ENCODE measurements at places on chromosomes 12 and 14.

GRCh38 chr14:101858791-101859537 lies 97.5 kb downstream of the PPP2R5C start:
- no peak for DNase-seq

DNA sequence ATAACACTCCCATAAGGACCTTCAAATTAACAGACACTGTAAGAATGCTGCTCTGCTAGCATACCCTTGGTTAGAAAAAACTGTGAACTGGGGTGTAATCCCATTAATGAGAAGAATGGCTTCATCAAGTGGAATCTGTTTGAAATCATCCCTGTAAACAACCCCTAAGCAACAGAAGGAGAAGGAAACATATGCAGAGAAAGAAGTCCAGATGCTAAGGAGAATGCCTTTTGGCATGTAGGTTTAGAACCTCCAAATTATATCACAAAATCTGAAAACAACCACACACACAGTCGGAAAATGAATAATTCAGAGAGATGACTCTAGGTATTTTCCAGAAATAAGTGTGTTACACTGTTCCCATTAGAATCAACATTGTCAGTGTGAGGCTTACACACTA lies 140.2 kb downstream of the NUAK1 start:
- DNase-seq: no peak

- DNase-seq: no peak
These were observed 104.4 kb downstream of the PPM1A start for GRCh38 chr14:60353420-60353819.

DNA sequence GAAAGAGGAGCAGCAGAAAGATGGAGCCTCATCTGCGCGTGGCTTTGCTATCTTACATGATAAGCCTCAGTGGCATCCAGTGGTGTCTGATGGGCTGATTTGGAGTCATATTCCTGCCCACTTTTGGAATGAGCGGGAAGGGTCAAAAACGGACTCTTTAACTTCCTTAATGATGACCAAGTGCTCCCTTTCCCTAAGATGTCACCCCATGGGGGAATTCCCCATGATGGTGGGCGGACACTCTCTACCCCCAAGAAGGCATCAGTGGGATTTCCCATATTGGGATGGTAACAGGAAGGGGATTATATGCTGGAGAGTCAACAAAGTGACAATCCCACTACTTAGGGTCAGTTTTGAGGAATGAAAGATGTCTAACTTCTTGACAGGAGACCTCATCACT lies 110.9 kb downstream of the GPATCH2L start:
- no peak for DNase-seq

GRCh38 chr12:53101931-53102781 lies 1.1 kb upstream of the SOAT2 start:
- DNase-seq: no peak

GRCh38 chr12:131372171-131372475 lies 338.8 kb upstream of the SFSWAP start:
- DNase-seq: no peak

DNA sequence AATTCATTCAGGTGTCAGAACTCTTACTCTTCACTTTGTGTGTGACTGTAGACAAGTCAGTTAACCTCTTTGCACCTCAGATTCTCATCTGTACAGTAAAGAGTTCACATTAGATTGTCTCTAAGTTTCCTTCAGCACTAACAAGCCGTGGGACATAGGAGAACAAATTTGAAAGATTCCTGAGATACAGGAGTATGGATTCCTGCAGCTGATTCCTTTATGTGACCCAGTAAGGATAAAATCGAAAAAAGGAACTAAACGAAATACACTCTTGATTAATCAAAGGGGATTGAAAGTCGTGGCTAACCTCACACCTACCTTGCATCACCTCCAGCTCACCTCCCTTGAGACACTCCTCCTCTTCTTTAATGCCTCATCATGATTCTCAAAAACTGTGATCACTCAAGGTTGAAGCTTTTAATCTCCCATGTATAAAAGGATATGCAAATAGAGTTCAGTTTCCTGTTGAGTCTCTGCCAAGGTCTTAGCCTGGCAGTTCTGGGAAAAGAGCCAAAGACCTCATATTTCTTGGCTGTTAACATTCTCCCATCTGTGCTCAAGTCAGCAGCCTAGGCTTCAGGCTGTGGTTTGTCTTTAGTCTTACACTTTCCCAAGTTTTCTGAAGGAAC lies 156.6 kb downstream of the DAD1 start:
- peak; percentile 84 for DNase-seq

DNA sequence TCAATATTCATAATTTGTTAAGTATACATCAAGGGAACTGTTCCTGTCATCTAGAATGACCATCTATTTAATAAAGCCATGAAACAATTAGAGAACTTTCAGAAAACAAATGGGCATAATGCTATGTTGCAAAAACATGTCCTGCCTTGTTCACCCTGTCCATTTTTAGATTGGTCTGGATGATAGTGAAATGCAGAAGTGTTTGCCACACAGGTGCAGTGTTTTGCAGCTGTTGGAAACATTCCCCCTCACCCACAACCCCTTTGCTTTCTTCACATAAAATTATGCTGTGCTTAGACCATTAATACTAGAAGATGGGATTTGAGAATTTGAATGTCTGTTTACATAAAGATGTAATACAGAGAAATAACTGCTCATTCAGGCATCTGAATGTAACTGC lies 36.5 kb downstream of the LEMD3 start:
- DNase-seq: no peak

DNA sequence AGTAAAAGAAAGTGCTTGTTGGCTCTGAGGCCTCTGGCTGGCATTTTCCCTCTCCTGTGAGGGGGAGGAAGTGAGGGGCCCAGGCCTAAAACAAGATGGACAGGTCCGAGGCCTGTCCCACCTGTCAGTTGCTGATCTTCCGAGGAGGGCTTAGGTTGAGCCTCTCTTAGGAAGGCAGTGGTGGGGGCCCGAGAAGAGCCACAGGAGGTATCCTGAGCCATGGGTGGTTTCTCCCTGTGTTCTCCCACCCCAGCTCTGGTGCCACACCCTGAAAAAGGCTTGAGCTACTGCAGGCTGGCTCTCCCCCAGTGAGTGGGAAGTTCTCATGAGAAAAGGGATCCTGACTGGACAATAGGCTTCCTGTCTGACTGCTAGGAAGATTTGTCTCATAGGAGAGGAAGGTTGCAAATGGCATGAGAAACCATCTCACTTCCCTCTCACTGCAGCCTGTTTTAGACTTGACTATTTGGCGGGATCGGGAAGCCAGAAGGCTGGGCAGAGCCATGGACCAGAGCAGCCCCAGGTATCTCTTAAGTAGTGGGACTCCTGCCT lies 72.1 kb upstream of the SRSF5 start:
- no peak for DNase-seq

DNA sequence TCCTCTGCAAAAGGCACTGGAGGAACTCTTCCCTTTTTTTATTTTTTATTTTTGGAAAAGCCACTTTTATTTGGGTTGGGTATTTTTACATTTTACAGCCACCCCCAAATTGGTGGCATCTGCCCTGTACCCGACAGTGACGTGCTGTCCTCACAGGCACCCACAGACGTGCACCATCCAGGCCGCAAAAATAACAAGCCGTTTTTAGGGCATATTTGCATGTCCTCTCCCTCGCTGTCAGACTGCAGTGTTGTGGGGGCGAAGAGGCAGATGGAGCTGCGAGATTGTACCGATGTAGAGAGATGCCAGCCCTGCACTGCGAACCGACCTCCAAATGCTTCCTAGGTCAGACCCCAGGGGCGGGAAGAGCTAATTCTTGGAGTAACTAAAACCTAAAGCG lies 12.2 kb downstream of the JDP2 start:
- no peak for DNase-seq

GRCh38 chr14:68741839-68742470 lies 50.9 kb downstream of the ZFP36L1 start:
- no peak for DNase-seq

DNA sequence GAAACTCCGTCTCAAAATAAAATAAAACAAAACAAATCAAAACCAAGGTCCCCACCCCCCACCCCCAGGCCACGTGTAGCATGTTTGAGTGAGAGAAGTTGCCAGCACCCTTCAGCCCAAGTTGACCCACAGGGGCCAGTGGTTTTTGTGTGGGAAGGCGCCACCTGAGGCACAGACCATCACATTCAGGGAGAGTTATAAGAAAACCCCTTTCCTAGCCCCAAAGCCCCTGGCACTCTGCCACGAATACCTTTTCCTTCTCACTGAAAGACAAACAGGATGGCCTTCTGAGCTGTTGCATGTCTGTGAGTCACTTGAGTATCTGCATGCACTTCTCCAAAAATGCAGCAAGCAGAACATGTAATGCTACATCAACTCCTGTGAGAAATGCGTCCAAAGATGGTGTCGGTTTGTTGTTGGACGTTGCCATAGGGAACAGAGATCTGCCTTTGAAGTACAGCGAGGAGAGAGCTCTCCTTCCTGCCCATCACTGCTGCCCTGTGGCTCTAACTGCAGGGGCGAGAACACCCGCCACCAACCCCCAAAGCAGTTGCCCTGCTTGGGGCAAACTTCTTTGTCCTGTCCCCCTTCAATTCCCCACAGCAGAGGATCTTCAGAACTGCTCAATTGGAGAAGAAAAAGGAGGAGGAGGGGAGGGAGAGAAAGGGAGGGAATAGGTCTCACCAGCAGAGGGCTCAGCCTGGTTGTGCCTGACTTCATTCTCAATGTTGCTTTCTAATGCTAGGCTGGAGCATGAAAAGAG lies 2.7 kb upstream of the TRAF3 start:
- peak; percentile 90 for DNase-seq

DNA sequence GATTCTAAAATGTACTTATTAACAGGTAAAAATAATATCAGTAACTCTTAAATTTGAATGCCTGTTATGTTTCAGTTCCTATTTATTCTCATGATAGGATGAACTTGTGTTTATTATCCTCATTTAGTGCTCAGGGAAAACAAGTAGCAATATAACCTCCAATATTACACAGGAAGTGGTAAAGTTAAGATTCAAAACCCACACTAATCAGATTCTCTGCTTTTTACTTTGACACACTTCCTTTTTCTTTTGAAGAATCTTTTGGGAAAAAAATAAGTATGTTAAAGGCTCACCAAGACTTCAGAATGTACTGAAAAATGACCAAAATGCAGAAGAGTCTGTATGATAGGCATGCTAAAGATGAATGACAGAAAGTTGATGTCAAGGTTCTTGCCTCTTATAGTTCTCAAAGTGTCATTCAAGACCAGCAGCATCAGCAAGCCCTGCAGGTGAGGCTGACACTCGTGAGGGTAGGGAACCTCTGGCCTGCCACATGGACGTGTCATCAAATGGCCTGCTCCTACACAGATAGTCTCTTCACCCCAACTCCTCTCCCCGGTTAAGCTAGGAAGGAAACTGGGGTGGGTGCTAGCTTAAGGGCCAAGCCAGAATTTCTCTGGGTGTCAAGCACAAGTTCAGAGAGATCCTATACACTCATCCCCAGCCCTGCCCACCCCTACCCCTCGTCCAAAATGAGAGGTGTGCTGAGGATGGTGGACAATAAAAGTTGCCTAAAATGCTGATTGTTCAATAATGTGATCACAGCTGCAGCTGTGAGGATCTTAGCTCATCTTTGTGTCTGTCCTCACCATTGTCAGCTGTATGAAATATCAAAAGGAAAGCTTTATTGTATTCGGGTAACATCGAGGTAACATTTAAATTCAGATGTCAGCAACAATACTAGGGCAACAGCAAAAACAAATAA lies 6.3 kb downstream of the TBPL2 start:
- DNase-seq: no peak

GRCh38 chr14:25381498-25381897 lies 331.6 kb upstream of the STXBP6 start:
- no peak for DNase-seq
